ENCODE measurements at places on chromosomes 12 and 14.

DNA sequence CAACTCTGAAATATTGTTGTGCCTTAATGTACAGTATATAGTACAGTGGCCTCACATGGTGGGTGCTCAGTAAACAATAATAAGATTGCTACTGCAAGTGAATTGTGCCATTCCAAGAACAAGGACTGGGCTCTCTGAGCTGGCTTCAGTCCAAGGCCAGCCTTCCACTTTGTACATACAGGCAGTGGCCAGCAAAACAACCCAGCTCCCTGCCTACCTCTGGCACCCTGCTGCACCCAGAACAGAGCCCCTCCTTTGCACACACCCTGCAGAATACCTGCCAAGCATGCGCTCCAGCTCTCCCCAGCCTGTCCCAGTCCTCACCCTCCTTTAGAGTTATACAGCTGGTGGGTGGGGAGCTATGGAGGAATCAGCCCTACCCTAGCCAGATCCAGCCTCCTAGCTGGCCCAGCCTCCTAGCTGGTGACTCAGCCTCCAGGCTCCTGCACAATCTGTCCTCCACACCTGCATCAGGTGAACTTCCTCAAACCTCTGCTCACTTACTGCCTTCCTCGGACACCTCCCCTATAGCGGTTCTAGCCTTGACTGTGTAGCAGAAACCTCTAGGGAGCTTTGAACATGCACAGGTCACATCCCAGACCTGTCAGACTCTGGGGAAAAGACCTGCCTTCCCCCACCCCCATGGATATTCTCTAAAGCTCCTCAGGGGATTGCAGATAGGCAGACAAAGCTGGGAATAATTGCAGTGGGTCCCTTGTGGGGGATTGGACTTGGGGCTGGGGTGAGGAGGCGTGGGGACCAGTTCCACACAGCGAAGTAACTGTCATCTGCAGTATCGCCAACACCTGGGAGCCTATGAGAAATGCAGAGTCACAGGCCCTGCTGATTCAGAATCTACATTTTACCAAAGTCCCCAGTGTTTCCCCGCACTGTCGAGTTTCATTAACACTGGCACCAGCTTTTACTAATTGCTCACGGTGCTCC, 17.9 kb downstream of the ZDHHC22 start:
- DNase-seq = no peak

DNA sequence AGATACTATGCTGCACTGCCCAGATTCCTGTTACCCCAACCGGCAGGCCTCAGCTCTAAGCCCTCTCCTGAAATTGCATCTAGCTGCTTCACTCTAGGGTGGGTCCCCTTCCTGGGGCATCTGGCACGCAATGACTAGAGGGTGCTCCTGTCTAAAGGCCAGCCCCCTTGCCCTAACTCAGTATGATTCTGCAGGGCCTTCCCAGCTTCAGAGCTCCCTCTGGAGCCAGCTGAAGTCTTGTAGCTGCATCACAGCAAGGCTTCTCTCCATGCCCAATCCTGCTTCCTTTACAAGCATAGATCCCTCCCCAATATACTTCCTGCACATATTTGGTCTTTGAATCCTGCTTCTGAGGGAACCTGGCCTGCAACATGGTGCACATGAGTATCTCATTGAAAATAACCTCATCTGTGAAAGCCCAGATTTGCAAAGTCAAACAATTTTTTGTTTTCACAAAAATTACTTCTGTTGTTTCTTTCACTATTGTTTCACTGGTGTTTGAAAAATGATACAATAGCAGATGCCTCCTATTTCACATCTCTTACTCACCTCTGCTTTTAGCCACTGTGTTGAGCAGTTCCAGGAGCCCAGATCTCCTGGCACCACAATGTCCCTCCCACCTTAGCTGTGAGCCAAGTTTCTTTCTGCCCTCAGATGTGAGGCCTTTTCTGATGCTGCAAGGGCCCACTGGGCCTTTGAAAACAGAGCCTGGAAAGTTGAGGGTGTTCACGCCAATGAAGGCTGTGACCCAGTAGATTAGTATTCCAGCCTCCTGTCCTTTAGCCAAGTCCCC, 169.5 kb upstream of the EGLN3 start:
- DNase-seq = no peak

DNA sequence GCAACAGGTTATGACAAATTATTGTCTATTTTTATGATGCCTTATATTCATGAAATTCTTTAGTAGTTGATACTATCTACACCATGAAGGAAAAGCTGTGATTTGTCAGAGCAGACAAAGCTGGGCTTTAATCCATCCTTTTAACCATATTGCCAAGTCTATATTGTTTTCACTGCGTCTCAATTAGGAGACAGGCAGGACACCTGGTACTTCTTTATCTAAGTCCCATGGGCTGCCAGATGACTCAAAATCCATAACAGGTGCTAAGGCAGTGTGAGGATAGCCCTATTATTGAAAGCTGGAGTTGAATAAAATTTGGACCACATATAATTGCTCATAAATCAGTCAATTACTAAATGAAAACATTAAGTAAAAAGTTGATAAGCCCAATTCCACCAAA, 22.6 kb downstream of the INSM2 start:
- no peak for DNase-seq

DNA sequence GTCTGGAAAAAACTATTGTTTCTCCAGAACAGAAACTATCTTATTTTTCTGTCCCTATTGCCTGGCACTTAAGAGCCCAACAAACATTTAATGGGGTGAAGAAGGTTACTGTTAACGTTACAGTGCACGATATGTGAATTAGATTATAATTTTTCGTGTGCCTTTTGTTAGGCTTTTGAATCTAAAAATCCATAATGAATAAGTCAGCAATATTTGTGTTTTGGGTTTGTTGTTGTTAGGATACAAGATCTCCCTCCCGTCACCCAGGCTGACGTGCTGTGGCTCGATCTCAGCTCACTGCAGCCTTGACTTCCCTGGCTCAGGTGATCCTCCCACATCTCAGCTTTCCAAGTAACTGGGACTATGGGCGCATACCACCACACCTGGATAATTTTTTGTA, 7.9 kb downstream of the METAP2 start:
- no peak for DNase-seq

DNA sequence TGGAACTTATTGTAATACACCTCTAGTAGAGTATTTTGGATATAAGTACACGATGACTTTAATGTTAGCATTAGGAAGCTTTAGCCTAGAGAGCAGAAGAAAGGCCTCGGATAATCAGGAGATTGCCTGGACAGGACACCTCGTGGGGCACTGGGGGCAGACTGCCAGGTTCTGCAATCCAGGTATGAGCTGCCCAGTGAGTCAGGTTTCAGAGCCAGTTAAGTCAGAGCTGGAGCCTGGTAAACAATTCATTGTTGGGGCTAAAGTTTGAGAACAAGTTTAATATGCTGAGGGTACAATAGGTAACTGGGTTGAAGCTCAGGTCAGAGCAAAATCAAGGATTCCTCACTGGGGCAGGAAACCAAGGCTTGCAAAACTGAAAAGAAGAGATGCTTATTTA, 107.4 kb downstream of the RERGL start:
- no peak for DNase-seq

- peak; percentile 81 for DNase-seq
These were observed 126.6 kb downstream of the BCAT1 start for GRCh38 chr12:24822121-24822899.

- DNase-seq = no peak
These were observed 5.0 kb downstream of the REM2 start for GRCh38 chr14:22887990-22888378.

- no peak for DNase-seq
These were observed 106.9 kb upstream of the HIF1A start for GRCh38 chr14:61588419-61588901.

DNA sequence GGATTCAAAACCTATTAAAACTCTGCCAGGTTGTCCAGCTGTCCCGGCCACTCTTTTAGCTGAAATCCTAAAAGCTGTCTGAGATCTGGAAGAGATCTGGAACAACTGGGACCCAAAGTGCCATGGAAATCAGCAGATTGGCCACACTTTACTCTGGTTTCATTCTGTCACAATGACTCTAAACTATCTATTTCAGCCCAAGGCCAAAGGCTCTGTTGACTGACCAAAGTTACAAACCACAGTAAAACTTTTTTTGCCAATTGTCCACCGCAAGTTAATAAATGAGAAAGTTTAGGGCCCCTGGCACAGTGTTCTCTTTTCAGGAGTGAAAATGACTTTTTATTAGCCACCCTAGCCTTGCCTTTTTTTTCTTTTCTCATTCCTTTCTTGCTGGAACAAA, 113.4 kb upstream of the CPM start:
- DNase-seq = no peak

DNA sequence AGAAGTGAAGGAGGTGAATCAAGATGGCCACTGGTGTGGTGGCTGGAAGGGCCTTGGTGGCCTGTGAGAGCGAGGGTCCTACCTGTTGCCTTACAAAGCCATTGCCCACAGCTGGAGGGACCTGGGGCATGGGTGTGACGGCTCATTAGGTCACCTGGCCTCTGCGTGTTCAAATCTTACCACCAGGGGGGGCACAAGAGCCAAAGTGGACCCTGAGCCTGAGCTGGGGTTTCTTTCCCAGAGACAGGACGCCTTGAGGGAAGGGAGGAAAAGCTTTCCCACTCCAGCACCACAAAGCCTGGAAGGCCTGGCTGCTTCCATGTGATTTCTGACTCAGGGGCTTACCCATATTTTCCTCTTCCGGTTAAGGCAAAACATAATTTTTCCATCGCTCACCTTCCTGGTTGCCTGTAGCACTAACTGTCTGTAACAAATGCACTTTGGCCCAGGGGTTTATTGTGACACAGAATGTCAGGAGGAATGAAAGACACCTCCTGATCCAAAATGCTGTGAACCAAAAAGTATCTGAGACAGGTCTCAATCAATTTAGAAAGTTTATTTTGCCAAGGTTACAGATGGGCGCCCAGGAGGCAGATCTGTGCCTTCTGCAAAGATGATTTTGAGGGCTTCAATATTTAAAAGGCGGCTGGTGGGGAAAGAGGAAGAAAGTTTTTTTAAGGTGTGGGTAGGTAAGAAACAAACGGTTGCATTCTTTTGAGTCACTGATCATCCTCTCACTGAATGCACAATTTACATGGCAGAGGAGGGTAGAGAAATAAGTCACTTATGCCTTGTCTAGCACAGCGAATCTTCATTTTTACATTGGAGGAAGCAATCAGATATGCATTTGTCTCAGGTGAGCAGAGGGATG, 4.3 kb upstream of the CD9 start:
- peak; percentile 84 for DNase-seq

DNA sequence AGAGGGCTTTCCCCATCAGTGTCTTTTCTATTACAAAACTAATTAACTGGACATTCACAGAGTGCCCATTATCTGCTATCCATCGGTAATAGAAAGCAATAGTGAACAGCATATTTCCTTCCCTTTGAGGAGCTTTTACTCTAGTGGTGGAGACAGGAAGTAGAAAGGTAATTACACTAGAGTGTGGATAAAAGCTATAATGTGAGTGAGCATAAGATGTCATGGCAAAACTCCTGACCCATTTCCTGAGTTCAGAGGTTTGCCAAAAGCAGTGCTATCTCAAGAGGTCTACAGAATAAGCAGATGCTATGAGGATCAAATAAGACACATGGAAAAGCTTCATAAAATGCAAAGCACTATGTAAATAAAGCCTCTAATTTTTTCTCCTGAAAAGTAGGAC, 24.0 kb downstream of the TIMELESS start:
- DNase-seq = no peak

GRCh38 chr14:74635847-74636246, 23.8 kb upstream of the LTBP2 start:
- DNase-seq = no peak

DNA sequence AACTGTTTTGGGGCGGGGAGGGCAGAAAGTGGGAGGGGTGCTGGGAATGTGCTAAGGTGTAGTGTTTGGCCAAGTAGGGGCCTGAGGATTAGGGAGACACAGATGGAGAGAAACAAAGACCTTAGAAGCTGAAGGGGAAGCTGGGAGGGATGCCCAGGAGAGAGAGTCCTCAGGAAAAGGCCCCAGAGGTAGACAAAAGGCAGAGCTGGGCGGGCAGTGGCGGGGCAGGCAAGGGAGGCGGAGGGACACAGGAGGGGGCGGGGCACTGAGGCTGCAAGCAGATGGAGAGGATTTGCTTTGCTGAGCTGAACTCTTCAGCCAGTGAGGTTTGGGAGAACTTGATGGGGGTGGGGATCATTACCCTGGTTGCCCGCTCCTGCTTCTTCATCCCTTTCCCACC, 2.8 kb downstream of the PTMS start:
- DNase-seq = peak; percentile 39

DNA sequence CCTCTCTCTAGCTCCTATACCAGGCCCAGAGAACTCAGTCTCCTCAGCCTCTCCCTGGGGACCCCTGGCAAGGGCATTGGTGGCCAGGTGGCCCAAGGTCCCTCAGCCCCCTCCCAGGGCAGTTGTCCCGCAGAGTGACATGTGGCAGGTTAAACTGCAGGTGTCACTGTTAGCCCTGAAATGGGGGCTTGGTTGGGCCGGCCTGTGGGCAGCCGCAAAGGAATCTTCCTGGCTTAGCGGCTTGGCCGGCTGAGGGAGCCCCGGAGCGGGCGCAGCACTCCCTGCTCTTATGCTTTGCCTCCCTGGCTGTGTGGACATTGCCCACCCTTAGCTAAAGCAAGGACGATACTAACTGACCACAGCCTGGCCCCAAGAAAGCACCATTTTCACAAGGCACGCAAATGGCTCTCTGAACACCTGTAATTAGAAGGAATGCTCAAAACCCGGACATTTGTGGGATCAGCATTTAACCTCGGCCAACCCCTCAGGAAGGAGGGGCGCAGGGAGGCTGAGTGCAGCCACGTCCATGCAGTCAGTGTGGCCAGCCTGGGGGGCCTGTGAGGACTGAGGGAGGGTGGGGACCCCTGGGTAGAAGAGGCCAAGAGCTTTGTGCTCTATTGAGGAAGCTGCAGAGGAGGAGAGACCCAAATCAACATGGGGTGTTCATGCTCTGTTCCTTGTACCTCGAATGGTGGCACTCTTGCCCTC, 82.2 kb downstream of the PAPOLA start:
- peak; percentile 7 for DNase-seq

DNA sequence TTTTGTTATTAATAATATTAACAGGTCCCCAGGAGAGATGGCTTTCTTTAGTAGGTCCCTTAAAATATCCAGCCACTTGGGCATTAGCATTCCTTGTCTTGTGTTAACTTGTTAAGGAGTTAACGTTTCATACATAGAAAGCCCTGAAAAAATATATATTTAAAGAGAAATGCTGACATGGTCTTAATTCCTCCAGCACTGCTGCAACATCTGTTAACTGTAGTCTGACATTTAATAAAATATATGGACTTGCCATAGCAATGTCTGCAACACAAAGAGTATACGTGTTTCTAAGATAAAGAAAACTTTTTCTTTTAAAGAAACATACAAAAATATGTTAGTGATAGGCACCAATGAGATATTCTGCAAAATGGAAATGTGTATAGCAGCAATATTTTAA, 10.0 kb downstream of the SLC38A4 start:
- no peak for DNase-seq

GRCh38 chr12:1457901-1458300, 136.5 kb downstream of the FBXL14 start:
- peak; percentile 77 for DNase-seq

- no peak for DNase-seq
These were observed 82.0 kb downstream of the SLC16A7 start for GRCh38 chr12:59677857-59678256.

- DNase-seq = peak; percentile 26
These were observed 731.9 kb downstream of the NRXN3 start for GRCh38 chr14:78902010-78902623.

Measured in fibroblast of skin of right quadriceps (primary cell).